Heart left ventricle (tissue), 16 donors: ENCODE measurements at places on chromosomes 4 and X. TPM values are rescaled to one million over a fixed set of nuclear protein-coding genes. Genes with fewer than 3 reads are reported as not detected.

GRCh38 chr4:125131891-125132680, 182.7 kb upstream of the FAT4 start:
- DNase-seq = no peak

DNA sequence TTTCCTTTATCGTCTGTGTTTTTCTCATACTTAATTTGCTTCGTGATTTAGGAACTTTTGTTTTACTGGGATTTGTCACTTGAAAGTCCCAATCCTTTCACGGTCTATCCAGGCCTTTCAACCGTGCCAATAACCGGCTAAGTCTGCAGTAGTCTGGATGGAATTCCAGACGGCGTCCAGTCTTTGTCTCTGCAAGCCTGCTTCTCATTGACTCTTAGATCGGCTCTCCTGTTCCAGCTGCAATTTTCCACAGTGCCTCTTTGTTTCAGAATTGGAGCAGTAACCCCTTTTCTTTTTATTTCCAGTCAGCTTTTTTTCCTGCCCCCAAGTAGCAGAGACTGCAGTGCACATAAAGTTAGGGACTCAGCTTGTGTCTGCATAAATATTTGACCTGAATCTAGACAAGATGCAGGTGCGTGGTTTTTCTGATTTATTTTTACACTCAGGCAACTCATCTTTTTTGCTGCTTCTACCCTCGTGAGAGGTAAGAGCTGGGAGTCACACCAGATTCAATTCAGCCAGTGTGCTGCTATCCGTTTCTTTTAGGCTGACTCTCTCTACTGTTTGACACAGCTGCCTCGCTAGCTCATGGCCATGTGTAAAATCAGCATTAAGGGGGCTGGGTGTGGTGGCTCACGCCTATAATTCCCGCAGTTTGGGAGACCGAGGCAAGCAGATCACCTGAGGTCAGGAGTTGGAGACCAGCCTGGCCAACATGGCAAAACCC, 37.4 kb upstream of the DHRSX start:
- DNase-seq = no peak

GRCh38 chr4:101288365-101289145, 58.8 kb downstream of the PPP3CA start:
- DNase-seq = peak; percentile 11

DNA sequence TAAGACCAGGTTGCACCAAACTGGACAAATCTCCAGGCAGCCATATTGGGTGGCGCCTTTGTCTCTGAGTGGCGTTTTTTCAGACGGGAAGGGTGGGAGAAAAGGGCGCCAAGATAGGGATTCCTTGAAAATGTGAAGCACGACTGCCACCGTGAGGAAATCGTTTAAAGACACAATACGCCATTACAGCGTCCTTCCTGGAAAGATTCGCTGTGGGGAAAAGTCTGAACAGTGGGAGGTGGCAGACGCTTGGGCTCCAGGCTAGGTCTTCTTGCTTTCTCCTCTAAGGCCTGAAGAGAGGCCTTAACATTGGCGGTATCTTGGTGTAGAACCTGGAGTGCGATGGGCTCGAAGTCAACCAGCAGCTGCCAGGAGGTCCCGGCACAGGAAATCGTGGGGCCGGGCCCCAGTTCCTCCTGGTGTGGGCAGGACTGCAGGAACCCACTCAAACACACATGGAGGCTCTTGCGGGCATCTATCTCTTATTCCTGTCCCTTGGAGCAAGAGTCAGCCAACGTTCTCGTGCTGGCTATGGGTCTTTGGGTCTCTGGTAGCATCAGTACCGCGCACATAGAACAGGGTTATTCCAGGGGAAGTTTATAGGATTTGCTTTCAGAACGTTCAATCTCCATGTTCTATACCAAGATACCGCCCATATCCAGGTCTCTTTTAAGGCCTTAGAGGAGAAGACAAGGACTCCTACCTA, 208.8 kb downstream of the OR13H1 start:
- no peak for DNase-seq

- DNase-seq = no peak
Observed at GRCh38 chr4:146522869-146523205, 1.1 kb upstream of the SLC10A7 start.

- DNase-seq = no peak
Observed at GRCh38 chrX:151899622-151900021, 13.1 kb upstream of the MAGEA4 start.

DNA sequence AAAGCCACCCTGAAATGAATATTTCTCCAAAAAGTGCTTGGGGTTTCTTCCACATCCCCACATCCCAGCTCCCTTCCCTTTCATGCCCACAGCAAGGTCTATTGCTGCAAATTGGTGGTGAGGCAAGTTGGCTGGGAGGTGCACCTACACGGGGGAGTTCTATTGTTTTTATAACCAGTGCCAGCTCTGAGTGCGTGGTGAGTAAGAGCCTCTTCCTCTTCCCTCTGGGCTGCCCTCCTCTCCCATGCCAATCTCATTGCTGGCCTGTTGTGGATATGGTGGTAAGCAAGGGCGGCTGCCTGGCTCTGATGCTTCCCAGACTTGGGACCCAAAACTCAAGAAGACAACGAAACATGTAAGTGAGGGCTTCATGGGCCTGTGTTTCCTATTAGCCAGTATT, 204.3 kb downstream of the SHROOM3 start:
- no peak for DNase-seq

DNA sequence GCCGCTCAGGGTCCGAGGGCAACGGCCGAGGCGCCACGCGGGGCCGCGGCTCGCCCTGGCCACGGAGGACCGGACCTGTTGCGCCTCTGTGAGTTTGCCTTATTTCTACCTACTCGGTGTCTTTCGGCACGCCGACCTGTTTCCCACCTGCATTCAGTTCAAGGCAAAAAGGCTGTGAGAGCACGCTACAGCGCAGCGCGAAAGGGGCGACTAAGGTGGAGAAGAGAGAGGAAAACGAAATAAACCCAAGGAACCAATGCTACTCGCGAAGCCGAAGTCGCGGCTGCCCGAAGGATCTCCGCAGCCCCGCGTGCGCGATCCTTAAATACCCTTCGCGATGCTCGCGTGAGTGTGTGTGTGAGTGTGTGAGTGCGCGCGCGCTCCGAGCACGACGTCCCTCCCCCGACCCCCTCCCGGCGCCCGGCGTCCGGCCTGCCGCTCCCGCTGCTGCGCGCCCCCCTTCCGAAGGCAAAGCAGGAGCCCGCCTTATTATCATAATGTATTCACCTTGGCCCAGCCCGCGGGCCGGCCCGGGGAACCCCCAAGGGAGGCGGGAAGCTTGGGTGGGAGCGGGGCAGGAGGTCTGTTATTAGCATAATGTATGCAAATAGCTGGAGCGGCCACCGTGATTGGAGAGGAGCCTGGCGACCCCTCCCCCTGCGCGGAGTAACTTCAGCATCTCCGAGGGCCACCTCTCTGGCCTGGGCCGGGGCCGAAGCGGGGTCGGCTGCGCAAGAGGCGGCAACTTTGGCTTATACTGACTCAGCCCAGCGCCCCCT, at the start of gene COL25A1:
TSS of gene COL25A1 (minus strand) at position 298 of the 779 bp plus-strand sequence.
- peak; percentile 50 for DNase-seq

- no peak for DNase-seq
Observed at GRCh38 chrX:149961572-149961971, 23.3 kb upstream of the EOLA2 start.

GRCh38 chrX:71128915-71129765, 10.7 kb downstream of the MED12 start:
- peak; percentile 63 for DNase-seq

- no peak for DNase-seq
Observed at GRCh38 chrX:21800344-21800770, 39.1 kb upstream of the MBTPS2 start.

DNA sequence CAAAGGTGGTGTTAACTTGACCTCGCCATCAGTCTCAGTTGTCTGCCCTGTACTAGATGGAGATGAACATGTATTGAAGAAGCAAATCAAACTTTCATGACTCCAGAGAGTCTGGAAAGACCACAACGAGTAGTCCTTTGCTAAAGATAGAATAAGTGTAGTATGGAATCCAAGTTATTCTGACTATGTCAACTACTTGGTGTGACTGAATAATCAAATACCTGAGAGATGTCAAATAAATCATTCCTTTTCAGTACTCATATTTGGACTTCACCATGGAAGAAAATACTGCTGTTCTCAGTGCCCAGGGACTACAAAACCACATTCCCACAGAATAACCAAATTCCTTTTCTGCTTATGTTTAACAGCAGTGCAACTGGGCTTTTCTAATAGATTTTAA, 161.2 kb upstream of the SPRY1 start:
- no peak for DNase-seq

- no peak for DNase-seq
Observed at GRCh38 chr4:18676526-18676915, 655.0 kb upstream of the LCORL start.

GRCh38 chr4:125928652-125929051, 613.9 kb downstream of the FAT4 start:
- DNase-seq = no peak

DNA sequence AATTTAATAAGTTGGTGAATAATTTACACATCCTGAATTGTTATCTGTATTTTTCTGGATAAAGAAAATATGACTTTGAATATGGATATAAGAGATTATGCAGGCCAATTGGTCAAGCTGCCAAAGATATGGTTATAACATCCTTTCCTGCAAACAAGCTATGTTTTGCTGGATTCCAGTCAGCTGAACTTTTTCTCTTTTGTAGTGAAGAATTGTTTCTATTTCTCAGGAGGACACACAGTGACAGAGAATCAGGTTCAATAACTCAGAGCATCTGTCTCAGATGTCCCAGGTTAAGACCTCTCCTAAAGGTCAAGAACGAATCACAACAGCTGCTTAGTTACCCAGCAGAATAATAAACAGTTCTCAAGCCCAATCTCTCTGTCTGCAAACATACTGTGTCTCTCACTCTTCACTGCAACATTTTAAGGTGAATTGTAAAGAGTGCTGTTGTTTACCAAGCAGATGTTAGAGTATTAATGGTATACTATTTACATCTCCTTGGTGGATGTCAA, 189.5 kb upstream of the ANKRD50 start:
- no peak for DNase-seq

DNA sequence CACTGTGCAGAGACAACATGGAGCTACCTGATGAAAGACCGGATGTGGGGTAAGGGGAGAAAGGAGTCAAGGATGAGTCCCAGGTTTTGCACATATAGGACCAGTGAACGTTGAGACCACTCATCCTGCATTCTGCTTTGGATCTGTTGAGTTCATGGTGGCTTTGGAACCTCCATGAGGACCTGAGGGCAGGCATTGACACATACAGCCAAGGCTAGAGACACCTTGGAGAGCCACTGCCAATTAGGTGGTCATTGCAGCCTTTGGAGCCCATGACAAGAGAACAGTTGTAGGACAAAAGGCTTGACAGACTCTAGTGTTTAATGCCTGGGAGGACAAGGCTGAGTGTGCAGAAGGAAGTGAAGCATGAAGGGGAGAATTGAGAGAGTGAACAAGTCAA, 87.9 kb downstream of the STK32B start:
- DNase-seq = no peak

GRCh38 chr4:4859799-4860599, 534 bp downstream of the MSX1 start:
- DNase-seq = peak; percentile 30

- DNase-seq = no peak
Observed at GRCh38 chr4:134078230-134078914, 123.2 kb downstream of the PABPC4L start.

DNA sequence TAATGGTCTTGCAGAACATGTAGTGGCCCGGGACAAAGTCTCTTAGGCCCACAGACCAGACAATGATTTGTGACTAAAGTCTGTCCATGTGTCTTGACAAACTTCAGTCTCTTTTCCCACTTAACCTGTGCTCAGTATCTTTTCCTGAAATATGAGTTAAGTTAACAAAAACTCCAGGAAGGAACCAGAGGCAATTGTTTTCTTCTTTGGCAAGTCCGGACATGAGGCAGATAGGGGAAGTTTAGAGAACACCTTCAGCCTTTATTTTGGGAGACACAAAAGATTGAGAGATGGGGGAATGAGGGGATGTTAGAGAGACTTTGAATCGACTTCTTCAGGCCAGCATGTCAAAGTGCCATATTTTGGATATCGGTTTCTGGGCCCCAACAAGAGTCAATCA, 80.2 kb upstream of the FRMPD4 start:
- no peak for DNase-seq

DNA sequence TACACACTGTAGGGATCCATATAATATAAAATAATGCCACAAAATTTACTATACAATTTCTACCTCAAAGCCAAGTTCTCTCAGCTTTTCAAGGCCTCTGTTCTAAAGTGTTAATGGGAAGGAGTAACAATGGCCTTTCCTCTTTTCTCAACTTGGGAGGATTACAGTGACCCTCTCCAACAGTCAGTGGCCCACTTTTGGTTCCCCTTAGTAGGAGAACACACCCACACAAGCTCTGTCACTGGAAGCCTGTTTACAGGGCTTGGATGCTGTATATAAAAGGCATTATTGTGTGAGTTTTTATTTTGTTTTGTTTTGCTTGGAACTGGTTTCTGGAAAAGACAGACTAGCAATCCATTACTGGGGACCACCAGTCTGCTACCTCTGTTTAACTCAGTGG, 1.8 kb downstream of the ARHGEF6 start:
- DNase-seq = no peak

GRCh38 chrX:137432609-137433008, 133.3 kb upstream of the ZIC3 start:
- no peak for DNase-seq

- no peak for DNase-seq
Observed at GRCh38 chr4:82499738-82500434, 61.9 kb downstream of the TMEM150C start.

DNA sequence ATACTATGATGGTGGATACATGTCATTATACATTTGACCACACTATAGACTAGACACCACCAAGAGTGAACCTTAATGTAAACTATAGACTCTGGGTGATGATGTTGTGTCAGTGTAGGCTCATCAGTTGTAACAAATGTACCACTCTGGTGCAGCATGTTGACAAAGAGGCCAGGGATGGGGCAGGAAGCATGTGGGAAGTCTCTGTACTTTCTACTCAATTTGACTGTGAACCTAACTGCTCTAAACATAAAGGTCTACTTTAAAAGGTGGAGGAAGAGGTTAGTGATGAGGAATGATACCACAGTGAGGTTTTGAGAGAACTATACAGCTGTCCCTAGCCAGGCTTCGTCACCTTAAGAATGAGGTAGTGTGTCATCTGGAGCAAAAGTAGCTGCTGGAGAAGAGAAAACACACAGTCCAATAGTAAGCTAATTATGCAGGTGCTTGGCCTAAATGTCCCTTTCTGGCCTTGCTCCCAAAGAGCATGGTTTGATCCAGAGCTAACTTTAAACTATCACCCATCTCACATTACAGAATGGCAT, 38.4 kb downstream of the GRSF1 start:
- no peak for DNase-seq

DNA sequence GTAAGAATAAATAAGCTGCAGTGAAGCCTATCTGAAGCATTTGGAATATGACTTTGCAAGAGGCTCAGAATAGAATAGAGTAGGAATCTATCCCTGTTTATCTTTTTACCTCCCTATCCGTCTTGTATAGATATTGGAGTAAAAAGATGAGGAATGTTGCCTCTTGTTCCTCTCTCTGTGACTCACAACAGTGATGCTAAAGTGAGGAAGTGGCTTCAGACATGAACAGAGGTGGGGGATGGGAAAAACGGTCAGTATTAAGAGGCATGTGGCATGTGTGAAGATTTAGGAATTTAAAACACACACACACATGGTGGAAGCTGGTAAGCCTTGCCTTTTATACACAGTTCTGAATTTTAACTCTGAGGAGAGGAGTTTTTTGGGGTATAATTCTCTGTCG, 3.8 kb upstream of the DCAF4L1 start:
- DNase-seq = no peak

SOX3 gene
- not detected for polyA plus RNA-seq

ATP2B3 gene
- not detected for polyA plus RNA-seq

SPATA18 gene
- 0.23 TPM for polyA plus RNA-seq

HHIP gene
- polyA plus RNA-seq = 0.04 TPM

GPRIN3 gene
- polyA plus RNA-seq = 4.4 TPM

MAGEB10 gene
- polyA plus RNA-seq = not detected

ARX gene
- polyA plus RNA-seq = not detected

ASB5 gene
- polyA plus RNA-seq = 2.0 TPM

SFRP2 gene
- 0.06 TPM for polyA plus RNA-seq
